Right ventricle myocardium superior (tissue), 1 donor: ENCODE measurements at places on chromosomes 7 and 10. TPM values are rescaled to one million over a fixed set of nuclear protein-coding genes. Genes with fewer than 3 reads are reported as not detected.

Gene FRMD4A
- 33.2 TPM for total RNA-seq

Gene METTL27
- 0.43 TPM for total RNA-seq

Gene OR2A5
- not detected for total RNA-seq

Gene EPO
- total RNA-seq: not detected

Gene TMEM225B
- total RNA-seq: not detected

Gene MYO1G
- total RNA-seq: 0.97 TPM

Gene OR2A1
- total RNA-seq: not detected

Gene IDI2
- total RNA-seq: 0.16 TPM

Gene DYDC2
- not detected for total RNA-seq

Gene WDFY4
- total RNA-seq: 1.1 TPM

Gene GIMAP5
- 8.5 TPM for total RNA-seq

Gene DDIT4
- total RNA-seq: 54.8 TPM

Gene ZC3HAV1L
- 2.9 TPM for total RNA-seq

Gene TRDMT1
- 4.5 TPM for total RNA-seq

Gene DYNC1I1
- total RNA-seq: 35.6 TPM

Gene RGR
- 1.7 TPM for total RNA-seq

Gene PKD1L1
- 1.9 TPM for total RNA-seq

Gene RAB19
- total RNA-seq: not detected

Gene ATG9B
- not detected for total RNA-seq

Gene GNAT3
- not detected for total RNA-seq

Gene CNPY1
- not detected for total RNA-seq

Gene CAV2
- total RNA-seq: 183 TPM

Gene FAM25G
- total RNA-seq: not detected

Gene GBX1
- 2.7 TPM for total RNA-seq

Gene GPR37
- not detected for total RNA-seq

Gene TRIM4
- 6.9 TPM for total RNA-seq

Gene HOGA1
- 18.7 TPM for total RNA-seq

Gene TFR2
- 0.13 TPM for total RNA-seq

Gene PRXL2A
- 110 TPM for total RNA-seq

Gene LIPK
- not detected for total RNA-seq

Gene CALML5
- not detected for total RNA-seq

Gene HDAC9
- 22.8 TPM for total RNA-seq

Gene ADRB1
- total RNA-seq: 63.0 TPM

Gene HEPACAM2
- not detected for total RNA-seq

Gene GPC2
- 0.13 TPM for total RNA-seq

Gene TMEM196
- not detected for total RNA-seq

Gene SLC39A12
- total RNA-seq: not detected

Gene DLX5
- total RNA-seq: not detected

Gene AQP1
- total RNA-seq: 236 TPM

Gene LMOD2
- total RNA-seq: 511 TPM

Gene TDRD1
- total RNA-seq: 5.8 TPM

Gene ERVW-1
- total RNA-seq: not detected

Gene ANKRD1
- total RNA-seq: 1,733 TPM

Gene CEP55
- total RNA-seq: 0.59 TPM

Gene NAT16
- not detected for total RNA-seq

Gene TRPV5
- total RNA-seq: not detected

Gene TMEM270
- not detected for total RNA-seq

Gene TIAL1
- 75.1 TPM for total RNA-seq

Gene UCN3
- not detected for total RNA-seq

Gene CUBN
- 0.22 TPM for total RNA-seq

Gene MGMT
- total RNA-seq: 16.6 TPM

Gene TMEM243
- 4.8 TPM for total RNA-seq

Gene BICC1
- total RNA-seq: 6.1 TPM

Gene TMEM176B
- total RNA-seq: 33.4 TPM

Gene AMZ1
- total RNA-seq: 0.08 TPM

Gene TRIP6
- total RNA-seq: 12.6 TPM

Gene LIPM
- not detected for total RNA-seq

Gene KIN
- 6.9 TPM for total RNA-seq
